ENCODE measurements at places on chromosomes 12 and 14.

- no peak for DNase-seq
These were observed 492.0 kb downstream of the NELL2 start for GRCh38 chr12:44384136-44384535.

DNA sequence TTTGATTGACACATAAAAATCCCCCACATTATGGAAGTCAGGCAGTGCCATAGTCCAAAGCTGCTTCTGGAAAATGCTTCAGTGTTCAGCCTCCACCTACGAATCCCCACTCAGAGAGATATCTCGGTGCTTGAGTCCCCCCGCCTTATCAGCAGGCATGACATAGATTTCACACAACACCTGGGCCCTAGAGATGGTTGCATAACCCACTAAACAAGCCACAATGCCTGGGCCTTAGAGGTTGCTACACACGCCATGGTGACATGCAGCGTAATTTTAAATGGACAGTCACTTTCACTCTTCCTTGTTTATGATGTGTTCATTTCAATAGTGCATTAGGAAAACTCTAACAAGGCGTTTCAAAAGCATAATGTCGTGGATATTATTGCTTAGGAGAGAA, 38.0 kb downstream of the CCDC60 start:
- DNase-seq = no peak

DNA sequence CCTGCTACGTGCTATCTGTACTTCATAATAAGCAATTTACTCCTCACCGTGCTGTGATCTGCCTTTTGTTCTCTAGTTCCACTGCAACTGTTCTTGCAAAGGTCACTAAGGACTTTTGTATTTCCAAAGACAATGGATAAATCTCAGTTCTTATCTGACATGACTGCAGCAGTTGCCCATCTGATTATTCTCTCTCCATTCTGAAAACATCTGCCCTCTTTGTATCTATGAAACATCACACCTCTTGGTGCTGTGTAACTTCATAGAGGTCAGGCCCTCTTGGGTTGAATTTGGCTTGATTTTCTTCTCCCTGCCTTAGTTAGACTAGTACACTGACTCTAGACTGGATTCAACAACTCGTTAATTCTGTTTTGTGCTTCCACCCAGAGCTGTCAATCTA, 319.6 kb downstream of the BTG1 start:
- DNase-seq = no peak

GRCh38 chr12:132147423-132148367, 3.4 kb downstream of the NOC4L start:
- DNase-seq = no peak

DNA sequence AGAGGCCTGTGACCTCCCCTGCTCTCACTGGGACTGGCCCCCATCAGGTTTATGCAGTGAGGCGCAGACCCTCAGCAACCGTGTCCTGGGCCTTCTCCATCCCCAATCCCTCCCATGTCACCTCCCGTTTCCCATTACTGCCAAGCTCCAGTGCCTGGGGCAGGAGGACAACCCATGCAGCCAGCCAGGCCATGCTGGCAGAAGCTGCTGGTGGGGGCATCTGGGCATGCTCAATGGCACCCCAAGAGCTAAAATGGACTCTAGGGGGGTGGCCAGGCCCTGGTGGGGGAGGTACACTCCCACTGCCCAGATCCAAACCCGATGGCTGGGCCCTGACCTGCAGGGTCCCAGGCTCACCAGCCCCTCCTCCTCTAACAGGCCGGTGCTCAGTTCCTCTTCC, 20.5 kb upstream of the GPR132 start:
- DNase-seq = no peak

GRCh38 chr14:77459072-77459723, 1.3 kb downstream of the AHSA1 start:
- peak; percentile 46 for DNase-seq

GRCh38 chr12:53810950-53811349, 59.2 kb upstream of the CISTR start:
- no peak for DNase-seq

DNA sequence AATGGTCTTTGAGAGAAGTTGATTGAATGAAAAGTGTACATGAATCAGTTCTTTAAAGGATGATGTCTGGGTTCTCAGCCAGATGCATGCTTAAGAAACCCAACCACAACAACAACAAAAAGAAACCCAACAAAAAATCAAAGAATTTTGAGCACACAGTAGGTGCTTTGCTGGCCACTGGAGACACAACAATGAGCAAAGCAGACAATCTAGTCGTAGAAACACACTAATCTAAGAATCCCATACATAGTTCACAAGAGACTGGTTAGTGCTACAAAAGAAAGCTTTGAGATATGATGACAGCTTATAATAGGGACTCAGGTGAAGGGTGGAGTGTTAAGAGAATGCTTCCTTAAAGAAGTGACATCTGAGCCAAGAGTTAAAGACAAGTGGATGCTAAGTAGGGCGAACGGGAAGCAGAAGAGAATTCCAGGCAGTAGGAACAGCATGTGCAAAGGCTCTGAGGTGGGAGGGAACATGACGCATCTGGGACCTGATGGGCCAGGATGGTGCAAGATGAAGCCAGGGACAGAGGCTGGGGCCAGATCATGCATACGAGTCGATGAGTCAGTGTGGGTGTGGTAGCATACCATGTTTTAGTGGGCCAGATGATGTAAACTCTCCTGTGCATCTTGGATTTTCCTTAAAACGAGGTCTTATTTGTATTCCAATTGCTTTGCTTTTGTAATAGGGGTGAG, 4.6 kb upstream of the HIP1R start:
- DNase-seq = no peak

GRCh38 chr14:23405516-23406025, 2.5 kb downstream of the MYH6 start:
- no peak for DNase-seq

- DNase-seq = no peak
These were observed 154.9 kb upstream of the PWP1 start for GRCh38 chr12:107530701-107531100.

DNA sequence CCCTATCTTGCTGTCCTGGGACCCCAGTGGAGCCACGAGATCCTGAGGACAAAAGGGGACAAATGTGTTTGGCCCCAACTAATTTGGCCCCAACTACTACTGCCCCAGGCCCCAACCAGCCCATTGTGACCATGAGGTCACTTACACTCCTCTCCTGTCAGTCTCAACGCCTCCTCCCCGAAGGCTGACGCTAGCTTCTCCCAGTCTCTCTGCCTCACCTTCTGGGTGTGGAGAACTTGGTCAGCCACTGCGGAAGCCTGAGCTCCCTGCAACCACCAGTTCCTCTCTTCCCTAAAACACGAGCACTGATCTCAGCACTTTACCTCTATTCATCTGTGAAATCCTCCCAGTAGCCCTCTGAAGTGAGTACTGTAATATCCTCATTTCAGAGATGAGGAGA, 13.3 kb downstream of the FAM181A start:
- no peak for DNase-seq

- DNase-seq = no peak
These were observed 378.7 kb downstream of the PRKD1 start for GRCh38 chr14:29548948-29549370.

DNA sequence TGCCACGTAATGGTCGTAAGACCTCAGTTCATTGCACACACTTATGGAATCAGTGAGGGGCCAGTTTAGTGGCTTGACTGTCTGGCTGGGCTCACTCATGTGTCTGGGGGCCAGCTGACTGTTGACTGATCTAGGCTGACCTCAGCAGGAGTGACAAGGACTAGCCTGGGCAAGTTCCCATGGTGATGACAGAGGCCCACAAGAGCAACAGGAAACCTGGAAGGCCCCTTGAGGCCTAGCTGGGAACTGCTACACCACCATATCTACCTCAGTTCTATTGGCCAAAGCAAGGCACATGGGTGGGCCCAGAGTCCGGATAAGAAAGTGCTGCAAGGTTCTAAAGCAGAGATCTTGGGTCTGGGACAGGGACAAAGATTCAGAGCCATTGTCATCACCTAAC, 21.3 kb upstream of the RFLNA start:
- DNase-seq = no peak

DNA sequence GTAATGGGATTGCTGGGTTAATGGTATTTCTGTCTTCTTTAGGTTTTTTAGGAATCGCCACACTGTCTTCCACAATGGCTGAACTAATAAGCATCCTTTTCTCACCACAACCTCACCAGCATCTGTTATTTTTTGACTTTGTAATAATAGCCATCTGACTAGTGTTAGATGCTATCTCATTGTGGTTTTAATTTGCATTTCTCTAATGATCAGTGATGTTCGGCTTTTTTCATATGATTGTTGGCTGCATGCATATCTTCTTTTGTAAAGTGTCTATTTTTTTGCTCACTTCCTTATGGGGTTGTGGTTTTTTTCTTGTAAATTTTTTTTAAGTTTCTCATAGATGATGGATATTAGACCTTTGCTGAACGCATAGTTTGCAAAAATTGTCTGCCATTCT, 377.9 kb downstream of the GALC start:
- DNase-seq = no peak

- DNase-seq = no peak
These were observed 15.5 kb upstream of the HDAC7 start for GRCh38 chr12:47835006-47835830.

DNA sequence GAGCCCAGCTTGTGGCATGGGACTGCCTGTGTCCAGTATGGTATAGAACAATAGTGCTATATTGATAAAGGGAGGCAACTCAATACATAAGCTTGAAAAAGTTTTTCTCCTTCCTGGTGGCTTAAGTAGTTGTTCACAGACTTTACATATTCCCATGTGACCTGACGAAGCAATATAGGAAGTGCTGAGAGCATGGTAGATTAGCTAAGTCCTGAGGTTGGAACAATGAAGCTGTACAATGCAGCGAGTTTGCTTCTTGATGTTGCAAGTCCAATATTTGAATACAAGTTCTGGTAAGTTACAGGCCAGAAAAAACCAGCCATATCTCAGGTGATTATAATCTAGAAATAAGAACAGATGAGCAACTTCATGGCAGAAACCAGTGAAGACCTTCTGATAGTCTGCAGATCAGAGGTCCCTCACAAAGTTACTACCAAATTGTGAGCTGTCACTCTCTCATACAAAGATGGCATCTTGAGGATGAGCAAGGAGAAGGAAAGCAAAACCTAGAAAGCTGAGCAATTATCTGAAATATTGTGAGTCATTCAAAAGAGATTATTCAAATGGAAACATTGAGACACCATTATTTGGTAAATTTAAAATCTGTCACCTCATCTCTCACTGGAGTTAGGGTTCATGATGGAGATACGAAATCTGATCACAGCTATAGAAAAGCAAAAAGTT, 72.9 kb upstream of the BTG1 start:
- no peak for DNase-seq

DNA sequence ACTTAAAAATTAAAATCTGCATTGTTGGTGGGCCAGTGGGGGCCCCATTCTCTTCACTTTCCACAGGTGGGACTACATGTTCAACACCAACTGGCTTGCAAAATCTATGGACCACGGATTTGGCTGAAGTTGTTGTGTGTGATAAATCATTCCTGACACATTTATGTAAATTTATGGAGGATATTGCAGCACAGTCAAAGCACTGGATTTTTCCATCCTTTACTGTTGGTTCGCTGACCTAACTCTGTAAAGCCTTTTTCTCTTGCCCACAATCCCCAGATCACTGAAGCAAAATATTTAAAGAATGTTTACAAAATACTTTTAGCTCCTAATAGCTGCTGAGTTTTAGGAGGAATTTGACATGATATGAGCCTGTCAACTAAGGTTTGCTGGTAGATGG, 219.7 kb upstream of the PRICKLE1 start:
- no peak for DNase-seq

DNA sequence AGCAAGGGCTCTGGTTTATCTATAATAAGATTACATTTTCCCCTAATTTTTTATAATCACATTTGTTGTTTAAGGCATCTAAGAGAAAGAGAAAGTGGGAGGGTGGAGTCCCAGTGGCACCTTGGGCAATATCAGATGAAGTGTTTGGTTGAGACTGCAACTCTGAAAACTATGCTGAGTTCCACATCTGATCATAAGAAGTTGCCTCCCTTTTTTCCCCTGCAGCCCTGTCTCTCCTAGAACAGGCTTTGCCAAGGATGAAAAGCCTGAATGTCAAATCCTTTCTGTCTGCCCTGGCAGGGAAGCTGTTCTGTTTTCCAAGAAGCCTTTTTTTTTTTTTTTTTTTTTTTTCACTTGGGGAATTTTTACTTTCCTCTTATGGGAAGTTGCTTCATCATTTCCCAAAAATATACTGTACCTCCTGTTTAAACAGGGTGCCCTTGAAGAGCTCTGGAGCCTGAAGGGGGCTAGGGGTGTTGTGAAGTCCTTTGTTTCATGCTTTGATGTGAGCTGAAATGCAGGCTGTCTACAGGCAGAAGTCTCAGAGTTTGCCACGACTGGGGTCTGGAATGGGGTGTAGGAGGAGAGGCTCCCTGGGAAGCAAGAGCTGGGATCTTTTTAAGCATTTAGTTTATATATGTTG, 71.3 kb downstream of the SUSD6 start:
- peak; percentile 16 for DNase-seq

GRCh38 chr12:24039113-24039525, 89.6 kb upstream of the SOX5 start:
- no peak for DNase-seq

DNA sequence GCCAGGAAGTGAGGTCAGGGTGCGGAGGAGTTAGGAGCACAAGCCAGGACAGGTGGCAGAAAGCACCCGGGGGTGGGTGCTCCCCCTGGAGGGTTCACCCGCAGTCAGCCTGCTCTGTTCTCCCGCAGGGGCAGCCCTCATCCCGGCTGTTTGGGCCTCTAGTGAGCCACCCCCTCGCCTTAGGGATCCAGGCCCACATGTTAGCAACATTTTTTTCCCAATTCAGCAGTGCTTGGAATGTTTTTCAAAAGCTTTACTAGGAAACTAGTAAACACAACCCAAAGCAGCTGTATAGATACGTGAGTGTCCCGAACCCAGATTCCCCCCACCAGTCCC, 28.5 kb upstream of the NXPH4 start:
- no peak for DNase-seq

DNA sequence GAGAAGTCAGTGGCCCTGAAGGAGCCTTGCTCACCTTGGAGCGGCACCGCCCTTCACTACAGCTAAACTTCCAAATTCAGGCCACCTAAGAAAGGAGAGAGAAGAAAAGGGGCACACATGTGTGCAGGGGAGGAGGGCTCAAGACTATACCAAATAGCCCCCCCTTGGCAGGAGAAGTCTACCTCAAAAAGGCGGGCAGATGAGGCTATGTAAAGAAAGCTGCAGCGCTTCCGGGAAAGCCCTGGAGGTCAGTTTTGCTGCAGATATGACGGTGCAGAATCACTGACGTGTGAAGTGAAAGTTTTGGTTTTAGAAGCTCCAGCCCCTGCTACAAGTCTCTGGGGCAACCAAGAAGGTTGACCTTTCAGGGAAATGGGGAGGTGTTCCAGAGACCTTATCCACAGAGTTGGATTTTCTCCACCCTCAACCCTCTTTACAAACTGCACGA, 48.2 kb upstream of the PNMA1 start:
- DNase-seq = peak; percentile 33

GRCh38 chr14:81091139-81091538, 129.6 kb downstream of the GTF2A1 start:
- DNase-seq = no peak

DNA sequence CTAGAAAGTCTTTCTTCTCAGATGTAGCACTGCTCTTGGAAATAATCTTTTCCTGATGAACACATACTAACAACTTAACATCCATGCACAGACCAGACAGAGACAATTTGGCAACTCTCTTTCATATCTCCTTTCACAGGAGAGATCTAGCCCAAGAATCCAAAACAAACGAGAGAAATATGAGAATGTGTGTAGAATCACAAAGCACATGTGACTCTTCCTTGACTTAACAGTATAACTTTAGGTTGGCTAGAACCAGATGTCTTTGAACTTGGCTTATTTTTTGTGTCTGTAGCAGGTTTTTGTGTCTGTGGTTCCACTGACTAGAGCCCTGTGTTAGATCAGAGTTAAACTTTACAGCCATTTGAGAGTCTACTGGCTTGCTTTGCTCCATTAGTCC, 114.2 kb downstream of the STXBP6 start:
- DNase-seq = no peak

Data from central memory CD4-positive, alpha-beta T cell (primary cell).